GM13976 (cell line): ENCODE measurements at places on chromosomes 16 and 17.
A peak's percentile ranks its signal among the peaks of the same experiment; 100 is the strongest.

DNA sequence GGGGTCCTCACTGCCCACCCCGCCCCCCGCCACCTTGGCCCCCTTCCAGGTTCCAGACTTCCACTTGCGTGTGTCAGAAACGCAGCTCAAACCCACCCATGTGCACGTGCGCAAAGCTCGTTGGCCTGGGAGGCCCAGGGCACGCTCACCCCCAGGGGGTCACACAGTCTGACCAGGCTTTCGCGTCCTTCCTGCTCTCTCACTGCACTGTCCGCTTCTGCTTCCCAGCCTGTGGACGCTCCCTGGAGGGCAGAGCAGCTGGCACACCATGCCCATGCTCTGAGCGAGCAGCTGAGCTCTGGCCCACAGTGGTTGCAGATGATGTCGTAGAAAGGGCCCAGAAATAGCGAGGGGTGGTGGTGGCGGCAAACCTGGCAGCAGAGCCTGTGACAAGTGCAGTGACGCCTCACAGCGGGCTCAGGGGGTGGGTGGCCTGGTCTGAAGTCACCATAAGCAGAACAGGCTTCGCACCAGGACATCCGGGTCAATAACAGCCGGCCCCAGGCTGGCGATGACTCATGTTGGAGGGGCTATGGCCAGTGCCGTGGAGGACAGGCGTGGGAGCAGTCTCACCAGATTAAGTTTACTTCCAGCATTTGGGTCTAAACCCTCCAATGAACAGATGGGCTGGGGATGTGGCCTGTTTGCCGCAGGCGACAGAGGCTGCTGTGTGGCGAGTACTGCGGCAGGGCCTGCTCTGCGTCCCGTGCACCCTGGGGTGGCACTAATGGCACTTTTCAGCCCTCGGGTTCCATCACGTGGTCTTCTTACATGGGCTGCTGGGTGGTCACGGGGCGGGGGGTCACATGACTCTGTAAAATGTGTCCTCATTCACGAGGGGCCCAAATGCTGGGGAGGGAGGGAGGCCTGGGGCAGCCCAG, 49.0 kb downstream of the NT5M start:
- peak; percentile 23 for DNase-seq

DNA sequence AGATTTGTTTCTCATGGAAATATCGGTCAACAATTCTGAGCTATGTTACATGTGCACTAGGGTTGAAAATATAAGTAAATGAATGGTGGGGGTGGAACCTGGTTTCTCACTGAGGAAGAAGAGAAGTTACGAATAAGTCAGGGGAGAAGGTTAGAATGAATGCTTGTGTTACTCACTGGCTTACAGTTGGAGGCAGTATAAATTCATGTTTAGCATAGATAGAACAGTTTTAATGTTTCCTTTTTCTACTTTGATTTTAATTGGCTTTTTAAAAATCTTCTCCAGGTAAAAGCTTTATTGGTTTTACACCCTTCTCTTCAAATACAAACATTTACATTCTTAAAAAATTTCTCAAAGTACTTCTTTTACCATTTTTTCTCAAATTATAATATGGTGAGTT, 1113.7 kb downstream of the CDH11 start:
- no peak for DNase-seq

GRCh38 chr17:50645748-50646682, 11.3 kb downstream of the ABCC3 start:
- no peak for DNase-seq

DNA sequence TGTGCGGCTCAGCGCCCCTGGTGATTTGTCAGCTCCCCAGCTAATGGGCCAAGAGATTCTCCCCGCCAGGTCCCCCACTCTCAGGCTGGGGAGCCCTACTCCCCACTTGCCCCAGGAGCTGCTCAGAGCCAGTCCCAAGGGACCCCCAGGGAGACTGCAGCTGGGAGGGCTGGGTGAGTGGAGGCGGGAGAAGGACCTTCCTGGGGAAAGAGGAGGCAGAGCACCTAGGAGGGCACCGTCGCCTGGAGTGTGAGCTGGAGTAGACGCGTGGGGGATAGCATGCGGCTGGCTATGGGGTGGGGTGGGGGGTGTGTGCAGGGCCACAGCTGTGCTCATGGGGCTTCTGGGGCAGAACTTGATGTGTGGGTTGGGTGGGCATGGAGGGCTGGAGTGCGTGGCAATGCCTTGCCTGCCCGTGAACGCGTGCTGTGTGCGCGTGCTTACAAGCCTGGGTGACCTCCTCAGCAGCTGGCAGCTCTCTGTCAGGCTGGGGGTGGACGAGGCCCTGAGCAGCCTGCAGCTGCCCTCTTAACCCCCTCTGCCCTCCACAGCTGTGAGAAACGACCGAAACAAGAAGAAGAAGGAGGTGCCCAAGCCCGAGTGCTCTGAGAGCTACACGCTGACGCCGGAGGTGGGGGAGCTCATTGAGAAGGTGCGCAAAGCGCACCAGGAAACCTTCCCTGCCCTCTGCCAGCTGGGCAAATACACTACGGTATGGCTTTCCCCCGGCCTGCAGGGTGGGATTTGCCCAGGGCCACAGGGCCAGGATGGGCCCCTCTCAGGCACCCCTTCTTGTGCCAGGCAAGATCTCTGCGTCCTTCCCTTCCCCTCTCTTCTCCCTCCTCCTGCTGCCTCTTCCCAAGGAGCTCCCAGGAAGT, 12.9 kb downstream of the GJD3 start:
- DNase-seq = no peak

DNA sequence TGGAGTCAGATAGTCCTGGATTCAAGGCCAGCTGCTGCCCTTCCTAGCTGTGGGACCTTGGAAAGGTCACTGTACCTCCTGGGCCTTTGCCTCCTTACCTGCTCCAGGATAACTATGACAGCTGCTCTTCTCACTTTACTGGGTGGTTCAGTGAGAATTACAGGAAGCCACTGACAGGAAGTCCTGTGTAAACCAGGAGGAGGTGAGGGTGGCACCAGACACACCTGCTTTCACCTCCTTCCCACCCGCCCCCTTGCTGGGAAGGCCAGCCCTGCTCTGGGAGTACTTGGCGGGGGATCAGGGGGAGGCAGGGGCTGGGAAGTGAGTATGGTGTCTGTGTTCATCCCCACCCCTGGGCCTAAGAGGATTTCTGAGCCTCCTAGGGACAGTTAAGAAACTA, 42.6 kb downstream of the CPNE2 start:
- DNase-seq = no peak

GRCh38 chr16:86398622-86399021, 111.7 kb upstream of the FOXF1 start:
- no peak for DNase-seq

GRCh38 chr17:71472809-71473789, 647.7 kb upstream of the SOX9 start:
- DNase-seq = peak; percentile 38

DNA sequence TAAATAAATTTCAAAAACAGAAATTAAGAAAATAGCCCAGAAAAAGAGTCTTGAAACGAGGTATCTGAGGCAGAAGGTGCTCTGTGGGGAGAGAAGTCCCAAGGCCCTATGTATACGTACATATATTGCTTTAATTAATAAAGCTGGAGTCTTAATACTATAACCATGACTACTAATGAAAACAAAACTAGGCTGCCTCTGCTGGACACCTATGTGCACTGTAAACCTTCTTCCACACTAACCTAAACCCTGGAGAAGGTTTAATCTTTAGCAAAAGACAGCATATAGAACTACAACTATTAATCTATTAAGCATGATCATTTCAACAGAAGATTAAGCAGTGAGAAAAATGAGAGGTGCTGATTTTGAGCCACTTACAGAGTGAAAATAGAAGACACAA, 153.9 kb upstream of the C17orf78 start:
- DNase-seq = no peak

GRCh38 chr17:77233635-77234334, 93.0 kb downstream of the SEC14L1 start:
- peak; percentile 74 for DNase-seq

DNA sequence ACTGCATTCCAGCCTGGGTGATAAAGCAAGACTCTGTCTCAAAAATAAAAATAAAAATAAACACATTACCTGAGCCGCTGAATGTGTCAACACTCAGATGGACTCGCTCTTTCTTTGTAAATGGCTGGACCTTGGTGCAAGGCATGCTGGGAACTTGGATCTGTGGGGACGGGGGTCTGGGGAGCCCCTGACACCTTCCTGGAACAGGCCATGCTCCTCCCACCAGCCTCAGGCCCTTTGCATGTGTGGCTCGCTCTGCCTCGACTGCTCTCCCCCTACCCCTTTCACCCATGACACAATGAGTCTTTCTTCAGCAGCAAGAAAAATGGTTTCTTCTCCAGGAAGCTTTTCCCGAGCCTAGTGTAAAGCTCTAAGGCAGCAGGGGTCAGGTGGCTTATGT, 94.0 kb upstream of the CDH5 start:
- DNase-seq = no peak

DNA sequence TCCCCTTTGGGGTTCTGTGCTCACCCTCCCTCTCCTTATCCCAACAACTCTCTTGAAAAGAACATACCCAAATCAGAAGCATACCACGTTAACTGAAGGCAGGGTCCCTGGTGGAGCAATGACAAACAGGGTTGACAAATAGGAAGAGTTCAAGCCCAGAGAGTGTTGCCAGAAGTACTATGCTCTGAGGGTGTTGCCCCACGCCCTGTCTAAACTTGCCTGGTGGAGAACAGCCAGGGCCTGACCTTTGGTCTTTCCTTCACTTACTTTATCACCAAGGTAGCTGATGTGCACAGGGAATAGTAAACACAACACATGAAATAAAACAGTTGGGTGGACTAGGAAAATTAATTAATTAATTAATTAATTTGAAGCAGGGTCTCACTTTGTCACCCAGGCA, 23.3 kb downstream of the ZNF75A start:
- DNase-seq = no peak

GRCh38 chr16:29687755-29688154, 8.8 kb downstream of the QPRT start:
- DNase-seq = no peak

DNA sequence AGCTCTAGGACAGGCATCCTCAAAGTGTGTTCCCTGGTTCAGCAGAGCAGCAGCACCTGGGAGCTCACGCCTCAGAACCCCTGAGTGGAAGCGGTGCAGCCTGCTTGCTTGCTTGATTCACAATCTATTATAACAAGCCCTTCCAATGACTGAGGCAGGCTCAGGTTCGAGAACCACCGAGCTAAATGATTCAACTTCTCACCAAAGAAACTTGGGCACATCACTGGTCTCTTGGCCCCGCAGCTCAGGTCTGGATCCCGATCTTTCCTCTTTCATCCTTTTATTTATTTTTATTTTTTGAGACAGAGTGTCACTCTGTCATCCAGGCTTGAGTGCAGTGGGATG, 24.5 kb downstream of the CLUH start:
- no peak for DNase-seq

DNA sequence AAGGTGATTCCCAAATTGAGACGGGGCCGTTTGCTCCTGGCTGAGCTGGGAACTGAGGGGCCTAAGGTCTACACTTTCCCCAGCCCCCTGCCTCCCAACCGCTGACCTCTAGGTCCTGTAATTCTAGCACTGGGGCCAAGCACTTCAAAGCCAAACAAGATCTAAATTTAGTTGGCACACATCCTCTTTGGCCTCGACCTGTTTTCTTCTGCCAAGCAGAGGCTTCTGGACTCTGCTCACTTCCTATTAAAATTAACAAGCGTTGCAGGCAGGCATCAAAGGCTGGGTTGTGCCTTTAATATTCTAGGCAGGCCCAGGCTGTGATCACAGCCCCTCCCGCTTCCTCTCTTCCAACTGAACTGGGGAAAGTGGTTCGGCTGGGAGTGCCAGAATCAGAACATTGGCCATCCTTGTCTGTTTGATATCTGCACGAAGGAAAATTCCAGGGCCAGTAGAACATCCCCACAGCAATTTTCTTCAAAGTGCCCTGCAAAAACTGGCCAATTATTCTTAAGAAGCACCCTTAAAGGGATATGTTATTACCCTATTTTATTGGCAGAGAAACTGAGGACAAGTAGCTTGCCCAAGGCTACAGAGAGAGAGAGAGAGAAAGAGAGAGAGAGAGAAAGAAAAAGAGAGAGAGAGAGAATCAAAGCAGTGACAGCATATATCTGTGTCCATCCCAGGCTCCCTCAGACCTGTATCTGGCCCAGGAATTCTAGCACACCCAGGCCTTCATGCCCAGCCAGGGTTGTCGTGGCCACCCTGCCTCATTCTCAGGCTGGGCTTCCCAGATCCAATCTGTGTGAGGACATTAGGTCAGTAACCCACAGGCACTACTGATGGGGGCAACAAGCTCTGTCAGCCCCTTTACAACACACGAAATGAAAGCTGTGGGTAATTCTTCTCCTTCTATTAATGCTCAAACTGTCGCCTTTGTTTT, 12.8 kb upstream of the MT4 start:
- DNase-seq = no peak

DNA sequence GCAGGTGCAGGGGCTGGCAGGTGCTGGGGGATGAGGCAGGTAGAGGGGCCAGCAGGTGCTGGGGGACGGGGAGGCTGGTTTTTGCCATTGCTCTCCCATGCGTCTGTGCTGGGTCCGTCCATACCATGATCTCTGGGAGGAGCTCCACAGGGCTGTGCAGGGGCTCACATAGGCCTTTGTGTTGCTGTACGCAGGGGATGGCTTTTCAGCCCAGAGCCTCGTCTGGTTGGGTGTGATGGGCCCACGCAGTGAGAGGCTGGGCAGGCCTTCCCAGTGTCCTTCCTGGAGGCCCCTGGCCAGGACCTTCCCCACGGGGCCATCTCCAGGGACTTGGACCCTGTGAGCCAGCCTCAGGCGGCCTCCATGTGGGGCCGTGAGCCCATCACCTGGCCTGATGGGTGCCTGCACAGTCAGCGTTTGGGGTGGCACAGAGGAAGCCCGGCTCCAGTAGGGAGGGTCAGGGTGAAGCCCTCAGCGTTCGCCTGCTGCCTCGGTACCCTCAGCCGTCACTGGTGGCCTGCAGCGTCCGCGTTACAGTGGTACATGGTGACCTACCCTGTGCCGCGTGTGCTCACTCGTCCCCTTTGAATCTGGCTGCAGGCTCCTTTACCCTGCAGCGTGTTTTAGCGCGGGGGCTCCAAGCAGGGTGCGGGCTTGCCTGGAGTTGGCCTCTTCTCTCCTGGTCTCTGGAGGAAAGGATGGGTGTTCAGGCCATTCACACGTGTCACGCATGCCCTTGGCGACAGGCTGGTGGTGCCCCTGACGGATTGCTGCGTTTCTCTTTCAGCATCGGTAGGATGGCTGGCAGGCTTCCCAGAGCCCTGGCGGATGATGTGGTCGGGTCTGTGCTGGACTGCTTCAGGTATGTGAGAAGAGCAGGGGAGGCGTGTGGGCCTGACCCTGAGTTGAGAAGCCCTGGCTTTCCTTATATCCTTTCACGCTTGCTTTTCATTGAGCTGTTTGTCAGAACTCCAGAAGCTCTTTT, 30.6 kb downstream of the ZNF750 start:
- DNase-seq = no peak
